ENCODE measurements at places on chromosomes 4 and X.

GRCh38 chrX:50432829-50433289 lies 37.8 kb downstream of the DGKK start:
- DNase-seq = no peak

DNA sequence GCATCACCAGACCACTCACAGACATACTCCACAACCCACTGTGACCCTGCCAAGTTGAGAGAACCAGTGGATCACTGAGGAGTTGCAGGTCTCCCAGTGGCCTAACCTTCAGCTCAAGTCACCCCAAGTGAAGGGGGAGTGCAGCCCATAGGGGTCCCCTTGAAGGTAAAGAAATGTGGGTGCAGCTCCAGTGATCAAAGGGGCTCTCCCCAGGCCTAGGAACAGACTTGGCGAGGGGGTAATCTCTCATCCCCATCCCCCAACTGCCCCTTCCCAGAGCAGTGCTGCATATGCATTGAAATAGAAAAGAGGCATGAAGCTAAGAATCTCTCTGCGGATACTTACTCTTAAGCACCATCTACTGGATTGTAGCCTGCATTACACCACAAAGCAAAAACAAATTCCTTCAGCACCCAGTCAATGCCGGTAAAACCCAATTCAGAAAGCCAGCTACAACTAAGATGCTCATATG lies 27.0 kb downstream of the MAGEE1 start:
- no peak for DNase-seq

DNA sequence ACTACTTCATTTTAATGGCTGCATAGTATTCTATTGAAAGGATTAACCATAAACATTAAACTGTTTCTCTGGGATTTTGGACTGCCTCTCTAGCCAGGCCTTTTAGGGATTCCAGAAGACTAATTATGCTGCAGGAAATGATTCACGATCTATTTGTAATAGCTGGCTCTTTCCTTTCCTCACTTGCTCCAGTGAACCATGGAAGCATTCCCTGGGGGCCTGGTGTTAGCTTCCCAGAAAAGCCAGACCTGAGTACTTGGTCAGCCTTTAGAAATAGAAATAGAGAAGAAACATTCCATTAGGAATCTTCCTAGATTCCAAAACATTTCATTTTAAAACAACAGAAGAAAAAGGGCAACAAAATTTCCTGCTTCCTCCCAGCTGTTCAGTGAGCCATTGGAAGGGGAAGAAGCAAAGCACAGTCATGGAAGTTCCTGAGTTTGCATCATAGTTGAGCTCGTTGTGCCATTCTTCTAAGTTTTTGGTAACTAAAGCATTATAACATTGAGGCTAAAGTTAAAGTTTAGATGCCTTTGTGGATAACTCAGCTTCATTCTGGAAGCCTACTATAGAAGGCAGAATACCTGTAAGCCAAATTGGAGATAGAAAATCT lies 83.5 kb downstream of the NPNT start:
- no peak for DNase-seq

- DNase-seq = peak; percentile 87
Observed at GRCh38 chr4:85828027-85828890, 353.3 kb downstream of the ARHGAP24 start.

GRCh38 chr4:71292228-71292627 lies 46.6 kb upstream of the SLC4A4 start:
- no peak for DNase-seq
